Fibroblast of lung (primary cell): ENCODE measurements at places on chromosomes 3 and 15. TPM values are rescaled to one million over a fixed set of nuclear protein-coding genes. Genes with fewer than 3 reads are reported as not detected.

CCR8 gene
- not detected in 2 replicates for total RNA-seq

ACSBG1 gene
- total RNA-seq, result not detected in 2 replicates

KY gene
- total RNA-seq, result under 0.01 and 0.51 TPM in 2 replicates

STAB1 gene
- total RNA-seq, result under 0.01 TPM in 2 replicates

FRMD5 gene
- total RNA-seq, result 1.3 and 4.3 TPM in 2 replicates

IL17RD gene
- total RNA-seq, result 1.8 and 2.1 TPM in 2 replicates

RAB6B gene
- 0.51 and 0.83 TPM in 2 replicates for total RNA-seq

SOX14 gene
- total RNA-seq, result not detected in 2 replicates

TF gene
- under 0.01 and 0.33 TPM in 2 replicates for total RNA-seq

CCDC33 gene
- total RNA-seq, result not detected in 2 replicates

LMOD3 gene
- 0.51 and 4.0 TPM in 2 replicates for total RNA-seq

ACKR4 gene
- total RNA-seq, result 1.8 and 14.9 TPM in 2 replicates
